Inflammatory macrophage treated with lipopolysaccharide for 1 hour (primary cell): ENCODE measurements at places on chromosomes 12 and 14.

- no peak for DNase-seq
These were observed 20.5 kb upstream of the MGP start for GRCh38 chr12:14906114-14906513.

DNA sequence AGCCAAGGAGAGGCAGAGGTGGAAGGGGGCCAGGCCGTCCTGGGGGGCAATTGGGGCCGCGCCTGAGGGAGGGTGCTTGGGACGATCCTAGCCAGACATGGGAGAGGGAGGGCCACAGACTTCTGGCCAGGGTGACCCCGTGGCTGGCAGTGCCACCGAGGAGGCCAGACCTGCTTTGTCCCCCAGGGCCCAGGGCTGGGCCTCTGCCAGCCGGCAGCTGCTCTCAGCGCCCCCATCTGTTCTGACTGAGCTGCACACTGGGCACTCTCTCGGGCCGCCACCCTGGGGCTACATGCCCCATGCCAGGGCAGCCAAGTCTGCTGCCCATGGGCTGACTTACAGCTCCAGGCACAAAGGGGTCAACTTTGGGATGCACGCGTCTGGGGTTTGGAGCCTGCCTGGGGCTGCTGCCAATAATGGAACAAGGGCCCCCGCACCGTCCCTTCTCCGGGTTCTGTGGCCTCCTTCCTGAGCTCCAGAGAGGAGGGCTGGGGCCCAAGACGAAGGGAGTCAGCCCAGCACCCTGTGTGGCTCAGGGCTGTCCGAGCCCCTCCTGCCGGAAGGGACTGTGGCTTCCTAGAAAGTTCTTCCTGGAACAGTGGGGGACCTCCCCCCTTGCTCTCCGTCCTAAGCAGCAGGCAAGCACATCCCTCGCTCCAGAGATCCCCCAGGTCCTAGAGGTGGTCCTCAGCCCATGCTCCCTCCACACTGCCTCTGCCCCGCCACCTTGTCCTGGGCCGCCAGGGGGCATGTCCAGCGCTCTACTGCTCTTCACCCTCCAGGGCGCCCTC, 1.1 kb downstream of the ADSS1 start:
- no peak for DNase-seq

DNA sequence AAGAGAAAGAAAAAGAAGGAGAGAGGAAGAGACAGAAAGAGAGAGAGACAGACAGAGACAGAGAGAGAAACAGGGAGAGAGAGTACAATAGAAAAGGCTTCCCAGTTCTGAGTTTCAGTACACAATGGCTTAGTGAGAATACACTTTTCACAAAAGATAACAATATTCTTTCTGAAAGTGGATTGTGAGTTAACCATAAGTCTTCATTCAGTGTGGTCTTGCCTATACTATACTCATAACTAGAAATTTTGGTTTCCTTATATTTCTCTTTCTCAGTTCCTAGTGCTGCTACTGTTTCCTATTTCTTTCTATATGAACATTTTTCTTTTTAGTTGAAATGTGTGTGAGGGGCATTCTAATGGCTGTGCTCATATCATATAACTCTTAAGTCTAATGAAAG, 9.3 kb downstream of the CD163L1 start:
- no peak for DNase-seq

DNA sequence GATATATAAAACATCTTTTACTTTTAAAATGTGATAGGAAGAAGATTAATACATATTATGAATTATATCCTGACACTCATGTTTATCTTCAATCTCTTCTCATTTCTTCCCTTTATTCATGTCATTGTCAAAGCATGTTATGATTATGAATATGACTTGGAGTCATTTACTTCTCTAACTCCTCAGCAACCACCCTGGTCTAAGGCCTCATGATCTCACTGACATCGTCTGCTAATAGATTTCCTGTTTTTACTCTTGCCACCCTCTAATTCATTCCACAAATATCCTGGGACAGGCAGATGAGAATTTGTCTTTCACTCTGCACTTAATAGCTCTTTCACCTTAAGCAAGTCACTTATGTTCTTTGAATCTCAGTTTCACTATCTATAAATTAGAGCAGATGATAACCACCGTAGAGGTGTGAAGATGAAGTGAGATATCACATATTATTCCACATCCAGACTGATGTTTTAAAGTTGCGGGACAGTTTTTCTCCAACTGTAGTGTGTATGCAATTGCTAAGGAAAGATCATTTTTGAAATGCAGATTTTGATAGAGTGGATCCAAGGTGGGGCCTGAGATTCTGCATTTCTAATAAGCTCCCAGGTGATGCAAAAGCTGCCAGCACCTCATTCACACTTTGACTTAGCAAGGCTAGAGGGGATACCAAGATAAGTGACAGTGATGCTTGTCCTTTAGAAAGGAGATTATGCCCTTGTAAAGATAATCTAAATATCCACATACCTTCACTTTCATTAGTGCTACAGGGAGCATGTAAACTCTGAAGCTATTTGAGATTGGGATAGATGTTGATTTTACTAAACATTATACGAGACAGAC, 3.3 kb upstream of the IAPP start:
- DNase-seq = no peak

- no peak for DNase-seq
These were observed 1428.3 kb downstream of the AACS start for GRCh38 chr12:126493366-126494108.

DNA sequence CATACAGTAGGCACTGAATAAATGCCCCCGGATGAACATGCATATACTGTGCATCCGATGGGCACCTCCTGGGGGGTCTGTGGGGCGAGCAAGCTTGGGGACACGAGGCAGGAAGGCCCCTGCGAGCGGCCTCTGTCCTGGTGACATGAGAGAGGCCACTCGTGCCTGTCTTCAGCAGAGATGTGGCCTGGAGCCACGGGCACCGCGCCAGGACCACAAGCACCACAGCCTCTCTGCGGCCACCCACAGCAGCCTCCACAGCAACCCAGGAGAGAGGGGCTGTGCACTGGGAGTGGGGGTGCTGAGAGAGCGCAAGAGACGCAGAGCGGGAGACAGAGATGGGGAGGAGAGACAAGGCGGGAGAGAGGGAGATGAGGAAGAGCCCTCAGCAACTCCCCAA, 118.5 kb downstream of the RFLNA start:
- no peak for DNase-seq

DNA sequence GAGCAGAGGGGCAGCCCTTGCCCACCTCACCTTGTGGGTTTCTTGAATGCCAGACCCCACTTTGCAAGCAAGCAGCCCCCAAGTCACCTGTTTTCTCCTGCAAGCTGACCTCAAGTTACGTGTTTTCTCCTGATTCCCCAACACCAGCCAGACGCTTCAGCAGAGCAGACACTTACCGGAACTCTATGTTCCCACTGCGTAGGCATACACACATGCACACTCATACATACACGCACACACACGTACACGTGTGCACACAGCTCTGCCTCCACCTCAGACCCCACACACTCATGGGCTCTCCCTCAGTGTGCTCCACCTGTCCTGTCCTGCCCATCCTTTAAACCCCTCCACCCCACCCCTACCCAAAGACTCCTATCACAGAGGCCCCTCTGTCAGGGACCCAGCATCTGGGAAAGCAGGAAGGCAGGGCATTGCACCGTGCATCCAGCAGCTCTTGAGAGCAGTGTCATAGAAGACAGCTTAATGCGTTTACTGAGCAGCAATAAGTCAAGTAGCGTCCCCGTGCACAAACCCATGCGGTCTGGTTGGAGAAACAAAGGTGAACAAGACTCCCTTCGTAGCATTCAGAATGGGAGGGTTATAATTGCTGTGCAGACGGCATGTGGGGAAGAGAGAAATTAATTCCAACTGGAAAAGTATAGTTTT, 44.4 kb downstream of the TMEM63C start:
- DNase-seq = no peak

DNA sequence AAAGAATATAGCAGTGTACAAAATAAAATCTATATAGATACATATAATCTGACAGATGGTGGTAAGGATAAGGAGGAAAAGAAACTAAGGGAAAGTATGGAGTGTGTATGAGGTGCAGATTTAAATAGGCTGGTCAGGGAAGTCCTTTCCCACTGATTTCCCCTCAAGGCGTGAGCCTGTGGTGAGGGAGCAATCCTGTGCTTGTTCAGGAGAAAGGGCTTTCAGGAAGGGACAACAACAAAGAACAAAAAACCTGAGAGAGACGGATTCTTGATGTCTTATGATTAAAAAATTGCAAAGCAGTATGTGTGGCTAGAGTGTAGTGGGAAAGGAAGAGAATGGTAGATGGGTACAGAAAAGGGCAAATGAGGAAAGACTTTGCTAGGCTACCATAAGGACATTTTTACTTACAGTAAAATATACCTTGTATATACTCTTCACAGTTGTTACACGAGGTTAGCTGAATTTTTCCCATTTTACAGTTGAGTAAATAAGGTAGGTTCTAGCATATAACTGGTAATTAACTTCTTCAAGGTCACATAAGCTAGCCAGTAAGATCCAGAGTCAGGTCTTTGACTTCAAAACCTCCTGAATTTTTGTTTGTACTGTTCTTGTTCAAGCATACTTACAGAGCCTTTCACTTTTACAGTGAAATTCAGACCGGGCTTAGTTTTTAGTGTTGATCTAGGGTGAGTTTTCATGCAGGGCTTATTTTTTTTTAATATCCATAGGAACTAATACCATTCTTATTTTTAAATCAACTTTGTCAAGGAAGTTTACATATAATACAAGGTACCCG, 15.6 kb downstream of the CNOT2 start:
- DNase-seq = no peak

GRCh38 chr12:52945389-52946232, 3.3 kb upstream of the KRT18 start:
- no peak for DNase-seq

GRCh38 chr12:5480218-5480937, 48.5 kb downstream of the NTF3 start:
- DNase-seq = no peak

GRCh38 chr14:51732494-51733112, 80.9 kb downstream of the FRMD6 start:
- DNase-seq = no peak

DNA sequence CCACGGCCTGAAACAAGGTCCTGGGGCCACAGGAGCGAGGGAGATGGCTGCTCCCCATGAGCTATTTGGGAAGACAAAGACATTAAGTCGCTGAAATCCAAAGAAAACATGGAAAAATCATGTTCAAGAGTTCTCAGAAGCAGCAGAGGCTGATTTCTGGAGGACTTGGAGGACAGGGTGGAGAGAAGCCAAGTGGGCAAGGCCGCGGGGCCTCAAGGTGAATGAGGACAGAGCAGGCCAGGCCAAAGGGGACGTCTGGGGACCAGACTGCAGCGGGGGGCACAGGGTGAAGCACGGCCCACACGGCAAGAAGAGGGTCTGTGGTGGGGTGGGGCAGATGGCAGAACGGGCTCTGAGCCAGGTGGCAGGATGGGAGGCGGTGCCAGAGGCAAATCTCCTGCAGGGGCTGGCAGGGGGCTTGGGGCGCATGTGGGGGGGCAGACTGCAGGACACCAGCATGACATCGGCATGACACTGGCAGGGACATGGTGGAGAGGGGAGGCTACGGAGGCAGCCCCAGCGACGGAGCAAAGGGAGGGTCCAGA, 48.9 kb downstream of the RNF34 start:
- no peak for DNase-seq

- DNase-seq = no peak
These were observed 979 bp downstream of the LTBP2 start for GRCh38 chr14:74610866-74611649.

- DNase-seq = no peak
These were observed 30.3 kb downstream of the DICER1 start for GRCh38 chr14:95126906-95127530.

- DNase-seq = no peak
These were observed 37.5 kb upstream of the COL2A1 start for GRCh38 chr12:48041591-48042423.

DNA sequence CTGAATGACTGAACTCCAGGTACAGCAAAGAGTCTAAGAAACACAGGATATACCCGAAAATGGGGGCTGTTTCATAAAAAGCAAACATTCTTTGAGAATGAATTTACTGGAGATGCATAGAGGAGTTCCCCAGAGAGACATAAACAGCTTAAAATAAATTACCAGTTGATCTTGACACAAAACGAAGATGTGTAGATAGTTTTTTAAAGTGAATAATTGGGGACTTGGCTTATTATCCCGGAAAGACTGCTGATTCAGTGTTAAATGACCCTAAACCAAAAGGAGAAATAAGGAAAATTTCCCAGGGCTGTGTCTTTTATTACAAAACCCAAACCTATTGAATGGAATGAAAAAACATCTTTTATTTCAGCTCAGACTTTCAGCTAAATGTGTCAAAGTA, 1052.8 kb upstream of the TMEM132C start:
- no peak for DNase-seq

GRCh38 chr12:15268927-15269552, 47.8 kb upstream of the RERG start:
- DNase-seq = peak; percentile 52

DNA sequence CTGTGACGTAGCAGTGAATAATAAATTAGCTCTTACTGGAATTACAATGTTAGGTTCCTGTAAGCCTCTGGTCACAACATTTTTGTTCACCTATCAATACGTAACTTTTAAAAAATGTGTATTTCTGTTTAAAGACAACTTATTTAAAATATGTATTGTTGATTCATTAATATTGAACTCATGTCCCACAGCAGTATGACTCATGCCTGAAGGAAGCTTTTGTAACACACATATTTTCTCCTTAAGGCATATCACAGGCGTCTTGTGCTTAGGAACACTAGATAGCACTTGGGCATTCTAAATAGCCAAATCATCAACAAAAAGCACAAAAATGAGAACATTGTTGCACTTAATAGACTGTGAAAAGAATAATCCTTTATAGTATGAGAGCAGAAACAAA, 92.5 kb downstream of the GPHN start:
- DNase-seq = no peak

DNA sequence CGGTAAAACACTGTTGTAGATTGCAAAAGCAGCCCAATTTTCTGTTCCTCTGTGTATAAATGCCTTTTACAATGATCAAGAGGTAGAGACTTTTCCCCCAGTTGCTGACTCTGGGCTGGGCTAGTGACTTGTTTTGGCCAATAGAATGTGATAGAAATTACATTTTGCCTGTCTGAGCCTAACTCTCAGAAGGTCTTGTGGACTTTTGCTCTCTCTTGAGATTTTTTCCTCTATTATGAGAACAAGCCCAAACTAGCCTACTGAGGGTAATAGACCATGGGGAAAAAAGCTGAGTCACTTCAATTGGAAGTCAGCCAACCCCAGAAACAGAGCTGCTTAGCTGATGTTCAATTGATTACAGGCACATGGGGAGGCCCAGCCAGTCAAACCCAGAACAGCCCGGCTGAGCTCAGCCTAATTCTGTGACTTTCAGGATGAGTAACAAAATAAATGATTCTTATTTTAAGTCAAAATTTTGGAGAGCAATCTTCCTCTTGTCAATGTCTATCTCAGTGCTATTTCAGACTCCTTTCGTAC, 61.4 kb downstream of the MYF5 start:
- DNase-seq = peak; percentile 9

- no peak for DNase-seq
These were observed 21.6 kb downstream of the DAD1 start for GRCh38 chr14:22567437-22567836.

DNA sequence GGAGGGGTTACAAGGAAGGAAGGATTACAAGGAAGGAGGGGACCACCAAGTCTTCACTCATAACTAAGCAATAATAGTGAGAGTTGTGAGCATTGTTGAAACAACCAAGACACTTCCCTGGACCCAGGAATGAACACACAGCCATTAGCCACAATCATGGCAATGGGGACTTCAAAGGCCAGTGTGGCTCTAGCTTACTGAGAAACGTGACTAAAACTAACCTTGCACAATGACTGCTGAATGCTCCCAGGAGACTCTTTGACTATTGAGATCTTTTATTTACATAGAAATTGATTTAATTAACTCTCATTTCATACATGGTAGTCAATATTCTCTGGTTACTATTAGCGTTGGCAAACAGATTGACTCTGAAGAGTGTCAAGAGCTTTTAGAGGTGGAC, 263.0 kb upstream of the SOX5 start:
- DNase-seq = no peak
